CD4-positive, alpha-beta memory T cell (primary cell): ENCODE measurements at places on chromosomes 6 and 20. TPM values are rescaled to one million over a fixed set of nuclear protein-coding genes. Genes with fewer than 3 reads are reported as not detected.

- DNase-seq = no peak
Observed at GRCh38 chr6:2492686-2493523, 247.5 kb upstream of the GMDS start.

GRCh38 chr6:25834950-25835349, 3.1 kb upstream of the SLC17A1 start:
- DNase-seq = no peak

- DNase-seq = no peak
Observed at GRCh38 chr6:19279273-19279684, 557.9 kb upstream of the ID4 start.

DNA sequence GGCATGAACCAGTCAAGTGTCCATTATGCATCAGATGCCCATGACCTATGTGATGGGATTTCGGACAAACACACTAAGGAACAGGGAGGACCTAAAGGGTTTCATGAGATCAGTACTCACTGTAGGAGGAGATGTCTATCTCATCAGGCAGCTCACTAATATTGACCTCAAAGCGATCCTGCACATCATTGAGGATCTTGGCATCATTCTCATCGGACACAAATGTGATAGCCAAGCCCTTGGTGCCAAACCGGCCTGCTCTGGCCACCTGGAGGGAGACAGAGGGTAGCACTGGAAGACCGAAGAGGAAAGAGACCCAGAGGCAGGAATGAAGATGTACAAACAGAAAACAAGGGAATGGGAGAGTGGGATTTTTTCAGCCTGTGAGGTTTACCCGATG, 1.9 kb downstream of the MCCD1 start:
- DNase-seq = no peak

DNA sequence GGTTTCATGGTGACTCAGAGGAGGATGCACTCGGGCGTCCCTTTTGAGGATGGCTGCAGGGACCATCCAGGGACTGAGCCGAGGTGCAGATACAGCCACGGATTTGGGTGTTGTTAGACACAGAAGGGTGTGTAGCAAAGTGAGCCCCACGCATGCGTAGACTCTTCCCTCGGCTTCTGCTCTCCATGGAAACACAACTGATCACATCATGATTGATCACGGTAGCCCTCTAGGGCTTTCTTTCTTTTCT, 606 bp upstream of the ULBP1 start:
- DNase-seq = peak; percentile 29

GRCh38 chr20:47795214-47795907, 10.1 kb upstream of the SULF2 start:
- DNase-seq = no peak

GRCh38 chr6:134182528-134182927, 130.1 kb upstream of the SLC2A12 start:
- DNase-seq = no peak

GRCh38 chr6:85997206-85997605, 354.5 kb upstream of the SYNCRIP start:
- no peak for DNase-seq

GRCh38 chr6:117985916-117986315, 78.9 kb downstream of the SLC35F1 start:
- DNase-seq = no peak

DNA sequence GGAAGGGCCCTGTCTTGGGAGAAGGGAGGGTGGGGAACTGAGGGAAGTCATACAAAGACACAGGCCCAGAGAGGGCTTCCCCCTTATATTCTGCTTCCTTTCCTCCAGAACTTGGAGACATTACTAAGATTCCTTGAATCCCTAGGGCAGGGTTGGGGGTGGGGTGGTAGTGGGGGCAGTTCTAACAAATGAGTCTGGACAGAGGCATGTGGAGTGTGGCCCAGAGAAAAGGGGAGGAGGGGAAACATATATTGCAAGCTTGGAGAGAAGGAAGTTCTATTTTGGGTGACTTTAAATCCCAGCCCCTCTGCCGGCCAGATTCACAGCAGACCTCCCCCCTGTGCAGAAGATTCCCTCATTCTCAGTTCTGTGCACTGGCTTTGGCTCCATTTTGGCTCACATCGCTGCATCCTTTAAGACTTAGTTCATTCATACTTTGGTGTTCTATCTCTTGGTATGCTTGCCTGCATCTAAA, 43.7 kb downstream of the DAAM2 start:
- no peak for DNase-seq

- DNase-seq = no peak
Observed at GRCh38 chr6:150494241-150494640, 105.4 kb upstream of the PLEKHG1 start.

Gene ZSCAN9
- polyA plus RNA-seq = 3.5 TPM

Gene HLA-DQA1
- not detected for polyA plus RNA-seq
